ENCODE measurements at places on chromosomes 2 and 18.

DNA sequence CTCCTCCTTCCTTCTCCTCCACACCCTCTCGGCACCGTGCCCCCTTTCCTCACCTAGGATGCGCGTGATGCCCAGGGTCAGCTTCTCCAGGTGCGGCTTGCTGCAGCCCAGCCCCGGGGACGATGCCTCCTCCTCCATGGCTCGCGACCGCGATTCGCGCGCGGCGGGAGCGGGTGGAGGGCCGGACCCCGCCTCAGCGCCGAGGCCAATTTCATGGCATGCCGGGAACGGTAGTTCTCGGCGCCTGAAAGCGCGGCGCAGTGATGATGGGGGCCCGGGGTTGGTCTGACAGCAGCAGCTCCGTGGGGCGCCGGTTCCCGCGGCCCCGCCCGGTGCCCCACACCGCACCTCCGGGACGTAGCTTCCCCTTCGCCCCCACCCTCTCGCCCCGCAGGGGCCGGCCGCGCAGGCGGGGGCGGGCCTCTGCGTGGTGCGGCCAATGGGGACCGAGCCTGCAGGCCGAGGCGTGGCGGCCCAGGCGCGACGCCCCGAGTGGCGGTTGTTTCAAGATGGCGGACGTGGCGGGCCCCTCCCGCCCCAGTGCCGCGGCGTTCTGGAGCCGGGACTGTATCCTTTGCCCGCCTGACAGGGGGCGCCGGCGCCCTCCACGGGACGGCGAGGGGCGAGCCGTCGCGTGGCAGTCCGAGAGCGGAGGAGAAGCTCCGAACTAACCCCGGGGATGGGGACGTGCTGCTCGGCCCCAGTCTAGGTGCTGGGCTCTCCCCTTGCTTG, at the start of the genes KIAA1328 and TPGS2:
TSS of gene KIAA1328 (plus strand) at position 498 of the 732 bp plus-strand sequence. CDS start at position 510, 12 bp downstream.
TSS of gene TPGS2 (minus strand) at position 373 of the 732 bp plus-strand sequence. CDS start at position 138, 235 bp downstream.
- DNase-seq: peak; percentile 88

DNA sequence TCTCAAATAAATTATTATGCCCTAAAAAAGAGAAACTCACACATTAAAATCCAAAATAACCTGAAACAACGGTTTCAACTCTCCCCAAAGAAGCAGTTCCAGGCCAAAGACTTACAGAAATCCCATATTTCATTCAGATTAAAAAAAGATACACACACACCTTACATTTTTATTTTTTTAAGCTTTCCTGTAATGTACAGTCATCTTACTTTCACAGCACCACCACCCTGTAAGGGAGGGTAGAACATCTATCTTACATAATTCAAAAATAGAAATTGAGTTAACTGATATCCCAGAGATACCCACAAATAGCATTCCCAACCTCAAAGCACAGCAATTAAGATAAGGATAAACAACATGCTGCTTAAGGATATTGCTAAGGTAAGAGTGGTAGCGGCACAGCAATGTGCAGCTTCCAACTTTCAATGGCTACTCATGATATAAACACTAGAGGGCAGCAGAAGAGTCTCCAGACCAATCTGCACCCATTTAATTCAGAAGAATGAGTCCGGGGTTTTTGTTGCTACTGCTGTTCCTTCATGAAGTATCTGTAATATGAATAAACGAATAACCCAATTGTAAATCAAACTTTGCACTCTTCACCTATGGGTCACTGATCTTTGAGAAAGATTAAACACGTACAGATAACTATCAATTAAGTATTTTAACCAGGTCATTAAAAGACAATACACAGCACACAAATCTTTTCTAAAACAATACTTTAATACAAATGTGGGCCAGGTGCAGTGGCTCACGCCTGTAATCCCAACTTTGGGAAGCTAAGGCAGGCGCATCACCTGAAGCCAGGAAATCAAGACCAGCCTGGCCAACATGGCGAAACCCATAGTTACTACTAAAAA, 11.3 kb downstream of the GFPT1 start:
- peak; percentile 62 for DNase-seq

DNA sequence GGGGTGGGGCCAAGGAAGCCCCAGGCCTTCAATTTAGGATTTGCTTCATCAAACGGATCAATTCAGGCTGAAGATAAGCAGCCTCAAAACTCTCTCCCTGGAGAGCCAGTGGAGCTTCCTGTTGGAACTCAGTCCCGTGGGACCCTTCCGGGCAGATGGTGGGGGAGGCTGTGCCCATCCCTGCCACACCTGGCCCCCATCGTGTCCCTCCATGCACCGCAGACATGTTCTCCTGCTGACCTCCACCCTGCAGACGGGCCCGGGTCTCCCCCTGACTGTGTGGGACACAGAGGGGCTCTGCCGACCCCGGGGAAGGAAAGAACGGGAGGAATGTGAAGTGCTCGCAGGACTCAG, 144.2 kb downstream of the TPO start:
- DNase-seq: no peak

DNA sequence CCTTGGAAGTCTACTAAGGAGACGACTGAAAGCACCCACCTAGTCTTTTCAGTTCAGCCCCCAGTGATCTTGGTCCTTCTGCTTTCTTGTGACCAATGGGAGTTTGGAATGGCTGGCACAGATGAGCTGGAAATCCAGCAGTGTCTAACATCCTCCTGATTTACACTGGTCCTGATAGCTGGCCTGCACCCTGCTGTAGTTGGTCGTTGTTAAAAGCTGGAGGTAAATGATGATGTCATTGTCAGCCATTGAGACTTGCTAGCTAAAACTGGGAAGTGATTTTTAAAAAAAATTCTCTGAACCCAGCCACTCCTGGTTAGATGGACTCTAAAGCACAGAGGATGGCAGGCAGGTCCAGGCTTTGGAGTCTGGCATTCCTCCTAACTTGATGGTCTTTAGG, 19.3 kb downstream of the CCT7 start:
- DNase-seq: no peak

DNA sequence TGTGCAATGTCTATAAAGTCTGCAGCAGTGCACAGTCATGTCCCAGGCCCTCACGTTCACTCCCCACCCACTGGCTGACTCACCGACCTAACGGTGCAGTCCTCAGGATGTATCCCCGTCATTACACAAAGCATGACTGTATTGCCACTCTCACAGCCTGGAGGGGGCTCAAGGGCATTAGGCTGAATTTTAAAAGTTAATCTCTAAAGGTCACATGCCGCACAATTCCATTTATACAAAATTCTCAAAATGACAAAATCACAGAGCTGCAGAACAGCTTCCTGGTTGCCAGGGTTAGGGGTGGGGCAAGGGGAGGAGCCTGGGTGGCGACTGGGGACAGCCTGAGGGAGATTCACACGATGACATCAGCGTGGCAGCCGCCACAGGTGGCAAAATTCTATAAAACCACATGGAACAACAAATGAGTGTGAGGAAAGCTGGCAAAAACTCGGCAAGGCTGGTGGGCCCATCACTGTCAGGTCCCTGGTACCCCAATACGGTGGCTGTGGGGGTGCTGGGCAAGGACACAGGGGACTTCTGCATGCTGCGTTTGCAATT, 97.6 kb downstream of the NDUFA10 start:
- peak; percentile 95 for DNase-seq
